ENCODE measurements at places on chromosomes 16 and 17.

- no peak for DNase-seq
Observed at GRCh38 chr16:72985148-72985941, 62.6 kb downstream of the ZFHX3 start.

- DNase-seq: peak; percentile 45
Observed at GRCh38 chr17:16419074-16419928, 3.9 kb downstream of the TRPV2 start.

DNA sequence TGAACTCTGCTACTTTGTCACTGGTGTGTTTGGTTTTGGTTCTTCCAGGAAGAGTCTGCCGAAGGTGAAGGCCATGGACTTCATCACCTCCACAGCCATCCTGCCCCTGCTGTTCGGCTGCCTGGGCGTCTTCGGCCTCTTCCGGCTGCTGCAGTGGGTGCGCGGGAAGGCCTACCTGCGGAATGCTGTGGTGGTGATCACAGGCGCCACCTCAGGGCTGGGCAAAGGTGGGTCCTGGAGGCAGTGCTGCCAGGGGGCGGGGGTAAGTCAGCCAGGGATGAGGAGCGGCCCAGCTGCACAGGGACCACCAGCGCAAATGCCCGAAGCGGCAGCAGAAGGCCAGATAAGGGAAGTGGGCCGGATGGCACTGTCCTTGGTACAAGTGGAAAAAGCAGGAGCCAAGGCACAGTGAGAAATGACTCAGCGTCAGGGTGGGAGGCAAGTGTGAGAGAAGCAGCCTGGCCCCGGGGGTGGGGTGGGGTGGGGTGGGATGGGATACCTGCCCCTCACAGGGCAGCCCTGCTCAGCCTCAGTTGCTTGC, 41.9 kb downstream of the TMEM11 start:
- no peak for DNase-seq

GRCh38 chr17:72421128-72422092, 300.6 kb downstream of the SOX9 start:
- no peak for DNase-seq

DNA sequence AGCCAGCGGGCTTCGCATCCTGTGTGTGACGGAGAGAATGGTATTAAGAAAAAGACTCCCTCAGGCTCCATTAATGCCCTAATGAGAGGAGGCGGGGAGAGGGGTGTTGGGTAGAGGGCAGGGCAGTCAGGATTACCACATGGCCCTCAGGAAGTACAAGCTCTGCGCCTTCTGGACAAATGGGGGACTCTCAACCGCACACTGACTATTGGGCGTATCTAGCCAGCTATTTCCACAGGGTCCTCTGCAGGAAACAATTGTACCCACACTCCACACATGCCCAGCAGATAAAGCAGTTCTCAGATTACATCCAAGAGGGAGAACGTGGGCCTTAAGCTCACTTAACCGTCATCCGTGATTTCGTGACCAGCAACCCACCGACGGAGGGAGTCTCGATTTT, 14.7 kb downstream of the NXN start:
- no peak for DNase-seq

DNA sequence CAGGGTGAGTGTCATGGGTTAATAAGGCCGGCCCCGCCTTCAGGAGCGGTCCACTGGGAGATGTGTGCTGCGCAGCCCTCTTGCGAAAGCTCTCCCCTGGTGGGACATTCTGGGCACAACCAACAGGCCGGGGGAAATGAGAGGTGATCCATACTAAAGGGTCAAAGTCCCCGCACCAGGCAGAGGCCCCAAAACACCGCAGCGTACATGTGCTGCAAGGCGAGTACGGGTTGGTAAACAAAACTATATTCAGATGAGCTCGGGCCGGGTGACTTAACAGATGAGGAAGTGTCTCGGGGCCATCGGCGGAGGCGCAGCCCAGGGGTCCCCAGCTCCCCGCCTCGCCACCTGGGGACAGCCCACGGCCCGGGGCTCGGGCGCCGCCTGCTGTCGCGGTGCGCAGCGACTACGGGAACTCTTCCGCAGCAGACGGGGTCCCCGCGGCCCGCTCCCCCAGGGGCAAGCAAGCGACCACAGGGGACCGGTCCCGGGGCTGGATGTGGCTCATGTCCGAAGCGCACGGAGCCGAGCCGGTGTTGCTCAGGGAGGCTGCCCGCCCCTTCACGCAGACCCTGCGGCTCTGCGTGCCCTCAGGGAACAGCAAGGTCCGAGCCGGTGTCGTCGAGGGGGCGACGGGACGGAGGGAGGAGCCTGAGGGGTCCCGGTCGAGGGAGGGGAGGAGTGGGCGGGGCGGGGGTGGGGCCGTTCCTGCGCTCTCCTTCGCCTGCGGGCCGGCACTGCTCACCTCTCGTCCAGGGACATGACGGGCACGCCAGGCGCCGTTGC, at the start of gene RAB37:
Gene RAB37 (plus strand): TSS at position 744 of the 786 bp plus-strand sequence. CDS start 17 bp downstream, at position 761.
- no peak for DNase-seq

GRCh38 chr16:53761962-53762703, 58.2 kb downstream of the FTO start:
- no peak for DNase-seq

DNA sequence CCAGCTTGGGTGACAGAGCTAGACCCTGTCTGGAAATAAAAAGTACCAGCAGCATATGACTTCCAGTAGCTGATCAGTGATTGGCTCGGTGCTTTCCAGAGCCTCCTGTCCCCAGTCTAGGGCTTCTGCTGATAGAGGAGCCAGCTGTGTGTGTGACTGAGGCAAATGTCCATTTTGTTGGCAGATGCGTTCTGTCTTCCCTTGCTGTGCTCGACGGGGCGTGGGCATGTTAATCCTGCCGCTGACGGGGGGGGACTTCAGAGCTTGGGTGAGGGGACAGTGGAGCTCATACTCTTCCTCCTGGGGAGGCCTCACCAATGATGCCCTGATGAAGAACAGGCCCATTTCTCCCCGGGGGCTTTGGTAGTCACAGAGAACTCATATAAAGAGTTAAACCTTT, 14.6 kb downstream of the KCTD2 start:
- no peak for DNase-seq

DNA sequence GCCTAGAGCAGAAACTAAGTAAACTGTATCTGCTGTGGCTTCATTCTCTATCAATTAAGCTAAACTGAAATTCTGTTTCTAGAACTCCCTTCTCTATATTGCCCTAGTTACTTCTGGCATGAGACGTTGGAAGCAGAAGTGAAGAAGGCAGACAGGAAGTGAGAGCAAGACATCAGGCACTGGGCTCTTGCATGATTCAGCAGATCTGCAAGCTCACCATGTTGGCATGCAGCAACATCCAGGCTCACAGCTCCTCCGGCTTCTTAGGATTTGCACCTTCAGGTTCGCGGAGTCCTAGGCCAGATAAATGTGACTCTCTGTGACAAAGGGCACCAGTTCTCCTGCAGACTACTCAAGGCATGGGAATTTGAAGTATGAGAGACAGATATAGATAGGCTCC, 148.3 kb downstream of the CDH8 start:
- no peak for DNase-seq

DNA sequence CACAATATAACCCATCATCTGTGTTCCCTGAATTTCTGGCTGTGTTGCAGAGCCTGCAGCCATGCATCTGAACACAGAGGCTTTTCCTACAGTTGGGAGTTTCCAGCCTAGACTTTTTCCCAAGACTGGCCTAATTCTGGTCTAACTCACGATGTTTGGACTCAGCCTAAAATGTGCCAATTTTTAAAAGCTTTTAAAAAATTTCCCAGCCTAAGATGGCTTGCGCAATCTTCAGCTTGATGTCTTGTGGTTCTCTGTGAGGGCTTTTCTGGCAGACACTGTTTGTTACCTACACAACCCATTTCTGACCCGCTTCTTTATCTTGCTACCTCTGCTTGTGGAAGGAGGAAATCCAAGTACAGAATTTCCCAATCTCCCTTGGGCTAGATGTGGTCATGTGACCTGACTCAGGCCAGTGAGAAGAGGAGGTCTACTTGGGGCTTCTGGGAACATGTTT, 72.7 kb upstream of the GAS7 start:
- DNase-seq: no peak

DNA sequence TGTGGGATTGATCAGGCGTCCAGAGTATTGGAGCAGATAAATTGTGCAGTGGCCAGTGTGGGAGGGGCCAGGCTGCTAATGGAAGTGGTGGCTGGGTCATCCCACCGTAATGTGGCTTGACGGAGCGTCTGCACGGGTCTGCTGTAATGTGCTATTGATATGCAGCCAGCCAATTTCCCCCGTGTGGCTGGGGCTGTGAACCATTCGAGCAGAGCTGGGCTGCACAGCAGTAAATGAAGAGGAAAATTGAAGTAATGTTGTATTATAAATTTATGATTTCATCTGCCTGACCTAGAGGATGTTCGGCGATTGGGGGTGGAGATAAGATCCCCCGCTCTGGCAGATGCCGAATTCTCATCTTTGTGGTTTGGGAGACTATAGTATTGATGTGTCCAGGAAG, 121.5 kb downstream of the CCDC182 start:
- no peak for DNase-seq

- DNase-seq: no peak
Observed at GRCh38 chr17:8766731-8767130, 8.4 kb upstream of the SPDYE4 start.

GRCh38 chr16:77509796-77510195, 75.0 kb upstream of the ADAMTS18 start:
- no peak for DNase-seq

GRCh38 chr16:47965439-47965838, 190.4 kb downstream of the ABCC12 start:
- DNase-seq: no peak

- DNase-seq: no peak
Observed at GRCh38 chr17:17661134-17661533, 20.1 kb upstream of the RAI1 start.

DNA sequence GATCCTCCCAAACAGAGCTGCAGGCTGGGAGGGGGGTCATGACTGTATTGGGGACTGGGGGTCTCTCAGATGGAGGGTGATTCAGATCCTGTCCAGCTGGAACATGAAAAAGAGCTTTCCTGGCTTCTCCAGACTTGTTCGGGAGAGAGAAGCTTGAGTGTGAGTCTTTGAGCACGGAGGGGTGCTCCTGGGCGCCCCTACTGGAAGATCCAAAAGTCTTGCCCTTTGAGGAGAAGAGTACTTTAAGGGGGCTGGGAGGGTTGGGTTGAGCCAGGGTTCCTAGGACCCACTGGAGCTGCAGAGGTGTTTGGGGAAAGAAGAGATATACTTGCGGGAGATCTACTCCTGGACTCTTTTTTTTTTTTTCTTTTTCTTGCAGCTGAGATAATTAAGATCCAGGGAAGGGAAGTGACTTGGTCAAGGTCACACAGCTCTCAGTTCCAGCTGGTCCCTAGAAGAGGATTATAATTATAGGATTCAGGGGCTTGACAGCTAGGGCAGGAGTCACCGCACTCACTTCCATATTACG, 8.4 kb downstream of the RARA start:
- DNase-seq: no peak

- DNase-seq: no peak
Observed at GRCh38 chr17:70408768-70409167, 239.4 kb downstream of the KCNJ2 start.

DNA sequence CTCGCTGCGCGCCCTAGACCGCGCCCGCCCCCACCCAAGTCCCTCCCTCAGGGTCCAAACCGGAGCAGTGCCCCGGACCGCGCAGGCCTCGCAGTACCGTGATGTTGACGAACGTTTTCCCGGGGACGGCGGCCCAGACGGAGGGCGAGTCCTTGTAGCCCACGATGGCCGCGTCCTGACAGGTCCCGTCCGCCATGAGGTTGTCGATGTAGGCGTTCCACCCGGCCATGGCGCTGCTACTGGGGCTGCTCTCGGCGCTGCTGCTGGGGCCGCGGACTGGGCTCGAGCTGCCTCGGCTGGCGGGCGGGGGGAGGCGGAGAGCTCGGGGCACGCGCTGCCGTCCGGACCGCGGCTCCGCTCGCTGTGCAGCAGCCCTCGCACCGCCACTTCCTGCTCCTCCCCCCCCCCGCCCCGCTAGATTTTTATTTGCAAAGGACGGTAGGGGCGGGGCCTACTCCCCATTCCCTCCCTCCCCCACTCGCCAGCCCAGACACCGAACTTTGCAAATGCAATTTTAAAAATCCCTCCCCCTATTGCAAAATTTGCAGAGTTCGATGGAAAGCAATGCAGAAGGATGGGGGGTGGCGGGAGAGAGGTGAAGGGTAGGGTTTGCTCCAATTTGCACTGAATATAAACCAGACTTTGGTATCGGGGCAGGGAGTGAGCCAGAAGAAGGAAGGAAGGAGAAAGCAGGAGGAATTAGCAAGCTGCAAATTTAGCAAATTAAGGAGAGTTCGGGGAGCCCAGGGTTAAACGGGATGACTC, at the start of gene PFN1:
Gene PFN1 (minus strand): TSS at position 365 of the 765 bp plus-strand sequence. CDS start 136 bp downstream, at position 229.
- peak; percentile 80 for DNase-seq

GRCh38 chr17:45197555-45198334, 23.9 kb upstream of the FMNL1 start:
- peak; percentile 82 for DNase-seq

GRCh38 chr17:19883537-19884215, 15.9 kb upstream of the ULK2 start:
- DNase-seq: no peak

GRCh38 chr16:79325226-79325945, 275.2 kb downstream of the MAF start:
- no peak for DNase-seq

GRCh38 chr16:82454152-82454551, 172.6 kb upstream of the CDH13 start:
- no peak for DNase-seq

DNA sequence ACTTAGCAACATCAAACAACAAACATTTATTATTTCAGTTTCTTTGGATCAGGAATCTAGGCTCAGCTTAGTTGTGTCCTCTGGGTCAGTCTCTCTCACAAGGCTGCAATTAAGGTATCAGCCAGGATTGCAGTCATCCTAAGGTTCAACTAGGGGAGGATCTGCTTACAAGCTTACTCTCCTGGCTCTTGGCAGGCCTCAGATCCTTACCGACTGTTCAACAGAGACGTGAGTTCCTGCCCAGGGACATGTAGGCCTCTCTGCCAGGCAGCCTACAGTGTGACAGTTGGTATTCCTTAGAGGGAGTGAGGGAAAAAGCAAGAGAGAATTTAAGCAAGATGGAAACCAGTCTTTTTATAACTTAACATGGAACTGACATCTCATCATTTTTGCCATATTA, 294.0 kb downstream of the ZFHX3 start:
- no peak for DNase-seq

DNA sequence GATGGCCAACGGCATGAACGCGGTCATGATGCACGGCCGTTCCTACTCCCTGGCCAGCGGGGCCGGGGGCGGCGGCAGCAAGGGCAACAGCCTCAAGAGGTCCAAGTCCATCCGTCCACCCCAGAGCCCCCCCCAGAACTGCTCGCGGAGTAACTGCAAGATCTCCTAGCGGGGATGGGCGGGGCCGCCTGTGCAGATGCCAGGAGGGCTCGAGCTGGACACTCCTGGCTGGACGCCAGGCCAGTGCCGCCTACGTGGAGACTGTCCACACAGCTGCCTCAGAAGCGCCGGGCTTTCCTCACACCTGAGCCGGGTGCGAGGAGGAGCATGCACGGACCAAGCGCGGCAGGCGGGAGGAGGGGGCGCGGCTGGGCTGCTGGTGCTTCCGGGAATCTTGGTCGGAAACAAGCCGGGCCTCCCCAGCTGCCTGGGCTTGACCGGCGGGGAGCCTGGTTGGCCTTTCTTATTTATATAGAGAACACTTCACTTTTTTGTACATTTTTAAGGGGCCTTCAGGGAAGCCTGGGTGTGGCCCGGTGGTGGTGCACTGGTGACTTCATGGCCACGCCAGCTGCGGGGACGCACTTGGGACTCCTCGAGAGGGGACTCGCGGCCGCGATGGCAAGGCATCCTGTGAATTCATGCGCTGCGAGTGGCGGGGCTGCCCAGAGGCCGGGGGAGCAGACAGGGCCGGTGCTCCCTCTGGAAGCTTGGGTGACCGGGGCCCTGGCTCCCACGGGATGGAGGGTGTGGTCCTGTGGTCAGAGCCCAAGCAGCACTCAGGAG, 3.1 kb upstream of the WFIKKN1 start:
- no peak for DNase-seq

- DNase-seq: no peak
Observed at GRCh38 chr16:60704726-60705125, 1331.5 kb downstream of the CDH8 start.
